ENCODE measurements at places on chromosomes 11 and 22.

DNA sequence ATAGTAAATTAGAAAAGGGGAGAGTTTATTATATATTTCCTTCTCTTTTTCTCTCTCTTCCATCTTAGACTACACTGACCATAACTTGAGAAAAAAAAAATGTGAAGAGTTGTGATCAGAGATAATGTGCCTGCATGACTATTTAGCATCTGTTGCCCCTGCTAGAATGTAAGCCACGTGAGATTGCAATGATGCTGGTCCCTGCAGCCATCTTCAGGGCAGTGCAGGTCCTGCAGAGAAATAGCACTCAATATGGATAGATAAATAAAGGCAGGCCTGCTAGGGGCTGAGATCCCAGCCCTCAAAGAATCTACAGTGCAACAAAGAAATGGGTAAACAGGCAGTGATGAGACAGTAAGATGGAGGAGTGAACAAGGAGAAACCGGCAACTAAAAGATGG is 7.8 kb upstream of the DKK3 start:
- DNase-seq = no peak

- DNase-seq = no peak
These were observed 78.5 kb downstream of the SPON1 start for GRCh38 chr11:14041040-14041439.

DNA sequence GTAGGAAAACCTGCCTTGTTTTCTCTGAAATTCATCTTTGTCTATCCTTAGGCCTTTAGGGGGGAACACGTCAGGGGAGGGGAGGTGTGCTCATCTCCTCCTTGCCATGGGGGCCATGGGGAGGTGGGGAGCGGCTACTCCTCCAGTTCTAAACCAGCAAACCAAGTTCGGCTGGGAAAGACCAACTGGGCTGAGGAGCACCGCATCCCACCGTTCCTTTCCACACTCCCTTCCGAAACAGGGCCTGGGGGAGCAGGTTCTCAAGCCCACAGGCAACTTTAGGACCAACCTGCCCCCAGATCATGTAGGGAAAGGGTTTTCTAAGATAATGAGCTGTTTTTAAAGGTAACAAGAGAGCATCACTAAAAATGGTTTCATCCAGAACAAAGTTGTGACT is 77.5 kb upstream of the PITPNB start:
- DNase-seq = no peak

DNA sequence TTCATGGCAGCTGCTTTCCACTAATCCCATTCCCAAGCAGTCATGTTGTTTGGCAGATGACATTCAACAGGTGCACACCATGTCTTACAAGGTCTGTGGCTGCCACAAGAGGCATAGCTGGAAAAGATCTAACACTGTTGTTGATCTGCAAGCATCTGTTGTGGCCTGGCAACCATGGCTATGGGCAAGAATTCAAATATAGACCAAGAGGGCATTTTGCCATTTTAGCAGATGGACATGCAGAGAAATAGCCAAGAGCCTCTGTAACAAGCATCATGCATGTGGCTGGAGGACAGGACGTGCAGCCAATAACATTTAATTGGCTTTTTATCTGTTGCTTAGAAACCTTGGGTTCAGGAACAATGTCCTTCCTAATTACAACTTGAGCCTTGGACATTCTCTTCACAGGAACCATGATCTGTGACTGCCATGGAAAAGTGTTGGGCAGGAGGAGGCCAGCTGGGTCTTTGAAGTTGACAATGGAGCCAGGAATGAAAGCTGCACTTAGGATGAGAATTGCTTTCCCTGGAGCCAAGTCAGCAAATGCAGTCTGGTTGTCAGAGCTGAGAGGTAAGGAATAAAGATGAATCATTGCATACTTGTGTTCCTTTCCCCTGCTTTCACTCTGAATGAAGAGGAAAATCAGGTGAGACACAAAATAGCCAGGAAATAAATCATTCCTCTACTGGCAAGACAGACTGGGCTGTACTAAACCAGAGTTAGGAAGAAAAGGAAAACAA is 113.6 kb upstream of the ANO5 start:
- DNase-seq = no peak

DNA sequence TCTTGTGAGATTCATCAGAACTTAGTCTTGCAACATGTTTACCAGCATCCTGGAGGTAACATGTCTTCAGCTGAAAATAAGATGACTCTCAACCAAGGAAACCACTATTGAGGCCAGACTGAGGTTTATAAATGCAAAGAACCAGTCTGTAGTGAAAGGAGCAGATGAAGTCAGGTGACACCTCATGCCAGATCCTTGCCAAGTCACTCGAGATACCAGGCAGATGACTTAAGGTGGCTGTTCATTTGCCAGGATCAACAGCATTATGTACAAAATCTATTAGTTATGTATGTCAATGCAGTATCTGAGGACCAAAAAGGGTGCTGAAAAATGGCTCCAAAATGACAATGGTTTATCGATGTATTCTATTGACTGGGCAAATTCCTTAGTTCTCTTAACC is 100.0 kb upstream of the SOX6 start:
- no peak for DNase-seq
